ENCODE measurements at places on chromosomes 1 and 21. TPM values are rescaled to one million over a fixed set of nuclear protein-coding genes. Genes with fewer than 3 reads are reported as not detected.

RXRG gene
- total RNA-seq: 83.8 TPM

ZNF695 gene
- 3.1 TPM for total RNA-seq

GNG5 gene
- 18.1 TPM for total RNA-seq

RHBDL2 gene
- total RNA-seq: 0.49 TPM

ZNF593OS gene
- total RNA-seq: 41.3 TPM

LCE2A gene
- not detected for total RNA-seq

CLCA4 gene
- total RNA-seq: not detected

BGLAP gene
- 1.5 TPM for total RNA-seq

CELA3A gene
- total RNA-seq: not detected

PYGO2 gene
- 20.3 TPM for total RNA-seq

TRIM67 gene
- 31.0 TPM for total RNA-seq

KRTAP11-1 gene
- not detected for total RNA-seq

FAAH gene
- 39.7 TPM for total RNA-seq

SPATA17 gene
- total RNA-seq: 3.7 TPM

MEX3A gene
- total RNA-seq: 37.0 TPM

CGN gene
- 27.3 TPM for total RNA-seq

CD52 gene
- total RNA-seq: not detected

RUNX3 gene
- total RNA-seq: 0.49 TPM

IGSF21 gene
- 14.3 TPM for total RNA-seq

SHISAL2A gene
- total RNA-seq: 0.38 TPM

LCE3D gene
- not detected for total RNA-seq

TMEM82 gene
- total RNA-seq: not detected

FCRL3 gene
- total RNA-seq: 0.33 TPM

CHI3L1 gene
- 6.3 TPM for total RNA-seq

UBXN10 gene
- total RNA-seq: 3.4 TPM

ANGPTL1 gene
- total RNA-seq: 62.8 TPM

CD164L2 gene
- total RNA-seq: not detected

NR0B2 gene
- total RNA-seq: not detected

DISP3 gene
- total RNA-seq: 30.2 TPM

BMP8A gene
- total RNA-seq: not detected

PRKAA2 gene
- total RNA-seq: 32.7 TPM

MAP10 gene
- total RNA-seq: 4.6 TPM

TMEM50B gene
- total RNA-seq: 87.6 TPM

SLC30A2 gene
- not detected for total RNA-seq

PTGS2 gene
- total RNA-seq: 9.1 TPM

SERTAD4 gene
- 9.3 TPM for total RNA-seq

SLC9C2 gene
- not detected for total RNA-seq

PPM1J gene
- total RNA-seq: 1.8 TPM

RBM11 gene
- total RNA-seq: 4.1 TPM

RNU1-3 gene
- under 0.01 TPM for total RNA-seq

FHL3 gene
- total RNA-seq: 14.0 TPM

GPR37L1 gene
- total RNA-seq: 0.88 TPM

ADGRB2 gene
- 32.9 TPM for total RNA-seq

NCAM2 gene
- total RNA-seq: 24.0 TPM
